ENCODE measurements at places on chromosomes 13 and 19.

- no peak for DNase-seq
Measured at GRCh38 chr13:99875391-99875790, 96.2 kb downstream of the ZIC5 start.

- DNase-seq, result no peak
Measured at GRCh38 chr13:101746513-101746912, 294.0 kb downstream of the ITGBL1 start.

GRCh38 chr13:85243831-85244230, 555.4 kb downstream of the SLITRK6 start:
- no peak for DNase-seq

DNA sequence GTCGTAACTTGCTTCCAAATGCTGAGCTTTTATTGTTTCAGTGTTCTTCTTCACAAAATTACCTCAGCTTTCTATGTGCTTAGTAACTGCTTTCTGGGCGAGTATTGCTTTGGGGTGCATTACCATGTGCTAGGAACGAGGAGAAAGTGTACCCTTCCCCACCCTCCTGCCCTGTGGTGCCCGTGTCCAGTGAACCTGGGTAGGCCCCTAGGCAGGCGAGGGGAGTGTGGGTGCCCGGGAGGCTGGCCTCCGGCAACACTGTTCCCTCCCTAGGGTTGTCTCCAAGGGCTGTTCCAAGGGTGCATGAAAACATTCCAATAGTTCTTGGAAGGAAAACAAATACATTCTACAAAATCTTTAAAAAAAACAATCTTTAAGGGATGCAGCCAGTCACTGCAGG, 216.5 kb upstream of the SOX1 start:
- DNase-seq, result no peak

GRCh38 chr13:84082462-84082861, 200.2 kb upstream of the SLITRK1 start:
- DNase-seq, result no peak

DNA sequence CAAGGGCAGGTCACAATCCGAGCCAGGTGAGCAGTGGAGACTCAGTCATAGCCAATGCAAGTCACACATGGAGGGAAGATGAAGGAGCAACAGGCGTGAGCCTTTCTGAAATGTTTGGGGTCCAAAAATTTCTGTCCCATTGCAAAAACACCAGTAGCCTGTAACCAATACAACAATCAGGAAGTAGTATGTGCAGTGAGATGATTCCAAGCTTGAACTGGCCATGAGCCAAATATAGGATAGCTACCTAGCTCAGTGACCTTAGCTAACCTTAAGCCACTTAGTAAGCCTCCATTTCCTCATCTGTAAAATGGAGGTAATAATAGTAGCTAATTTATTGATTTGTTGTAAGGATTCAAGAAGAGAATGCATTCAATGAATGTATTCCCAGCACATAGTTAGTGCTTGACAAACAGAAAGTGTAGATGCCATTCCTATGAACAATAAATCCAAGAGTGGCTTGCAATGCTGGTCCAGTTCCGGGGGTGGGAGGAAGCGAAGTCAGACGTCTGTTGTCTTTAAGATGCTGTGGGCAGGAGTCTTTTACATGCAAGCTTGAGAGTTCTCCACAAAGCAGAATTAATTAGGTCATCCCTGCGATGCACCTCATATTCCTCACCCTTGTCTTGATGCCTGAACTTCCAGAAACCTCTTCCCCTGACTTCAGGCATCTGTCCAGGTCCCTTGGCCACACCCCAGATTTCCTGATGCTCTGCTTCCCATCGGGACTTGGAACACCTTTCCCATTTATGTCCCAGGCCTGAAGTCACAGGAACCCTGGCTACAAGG, 195.7 kb upstream of the UBL3 start:
- no peak for DNase-seq

- no peak for DNase-seq
Measured at GRCh38 chr13:104011505-104012241, 945.5 kb upstream of the SLC10A2 start.

GRCh38 chr13:98504029-98504351, 72.9 kb downstream of the STK24 start:
- no peak for DNase-seq

- no peak for DNase-seq
Measured at GRCh38 chr13:104740641-104741222, 1674.5 kb upstream of the SLC10A2 start.

DNA sequence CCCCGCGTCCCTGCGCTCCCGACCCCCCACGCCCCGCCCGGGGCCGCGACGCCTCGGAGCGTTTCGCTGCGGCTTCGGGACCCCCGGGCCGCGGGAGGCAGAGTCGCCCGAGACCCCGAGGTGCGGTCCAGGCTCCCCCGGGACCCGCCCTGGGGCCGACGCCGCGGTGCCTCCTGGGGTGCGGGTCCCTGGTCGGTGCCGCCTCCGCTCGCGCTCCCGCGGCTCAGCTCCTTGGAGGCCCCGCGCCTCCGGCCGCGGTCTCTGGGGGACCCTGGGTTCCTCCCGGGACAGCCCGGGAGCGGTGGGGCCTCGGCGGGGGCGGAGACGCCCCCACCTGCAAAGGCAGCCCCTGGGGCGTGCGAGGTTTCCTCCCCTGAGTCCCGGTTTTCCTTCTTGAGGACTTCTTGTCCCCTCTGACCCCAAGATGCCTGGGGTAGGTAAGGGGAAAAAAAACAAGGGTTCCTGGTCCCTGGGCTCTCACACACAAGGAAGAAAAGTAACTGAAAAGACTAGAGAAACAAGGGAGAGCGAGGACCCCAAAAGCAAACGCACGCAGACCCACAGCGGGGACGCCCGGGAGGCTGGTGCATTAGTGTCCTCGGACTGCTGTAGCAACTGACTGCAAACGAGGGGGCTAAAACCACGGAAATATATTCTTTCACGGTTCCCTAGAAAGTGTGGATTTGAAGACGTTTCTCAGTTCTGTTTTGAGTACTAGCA, 740 bp downstream of the ZNF555 start:
- DNase-seq, result no peak

DNA sequence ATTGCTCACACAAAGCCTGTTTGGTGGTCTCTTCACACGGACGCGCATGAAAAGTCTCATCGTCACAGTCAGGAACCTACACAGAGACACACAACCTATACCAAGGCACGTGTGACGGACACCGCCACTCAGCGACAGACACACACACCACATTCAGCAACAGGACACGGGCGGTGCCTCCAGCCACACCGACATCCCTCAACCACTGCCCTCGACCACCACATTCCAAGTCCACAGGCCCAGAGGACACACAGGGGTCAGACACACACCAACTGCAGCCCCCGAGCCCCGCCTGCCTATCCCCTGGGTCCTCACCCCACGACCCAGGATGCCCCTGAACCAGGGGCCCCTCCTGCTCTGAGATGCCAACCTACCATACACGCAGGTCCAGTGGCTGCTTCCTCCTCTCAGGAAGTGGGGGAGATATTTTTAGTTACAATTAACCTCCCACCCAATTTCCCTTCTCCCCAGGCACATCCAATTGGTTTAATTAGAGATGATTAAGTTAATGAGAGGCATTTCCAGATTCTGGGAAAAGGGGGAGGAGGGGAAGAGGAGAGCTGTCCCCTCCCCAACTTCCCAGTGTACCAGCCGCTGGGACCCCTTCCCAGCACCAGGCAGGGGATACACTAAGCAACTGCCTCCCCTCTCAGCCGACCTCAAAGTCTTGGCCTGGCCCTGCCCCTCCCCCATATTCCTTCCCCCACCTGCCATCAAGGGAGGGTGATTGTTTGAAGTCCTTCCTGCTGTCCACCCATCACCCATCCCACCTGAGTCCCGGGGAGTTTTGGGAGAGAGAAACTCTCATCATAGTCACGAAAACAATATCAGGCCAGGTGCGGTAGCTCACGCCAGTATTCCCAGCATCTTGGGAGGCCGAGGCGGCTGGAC, 20.4 kb downstream of the MEIS3 start:
- no peak for DNase-seq

GRCh38 chr19:19031891-19032290, 1.4 kb downstream of the SUGP2 start:
- no peak for DNase-seq

DNA sequence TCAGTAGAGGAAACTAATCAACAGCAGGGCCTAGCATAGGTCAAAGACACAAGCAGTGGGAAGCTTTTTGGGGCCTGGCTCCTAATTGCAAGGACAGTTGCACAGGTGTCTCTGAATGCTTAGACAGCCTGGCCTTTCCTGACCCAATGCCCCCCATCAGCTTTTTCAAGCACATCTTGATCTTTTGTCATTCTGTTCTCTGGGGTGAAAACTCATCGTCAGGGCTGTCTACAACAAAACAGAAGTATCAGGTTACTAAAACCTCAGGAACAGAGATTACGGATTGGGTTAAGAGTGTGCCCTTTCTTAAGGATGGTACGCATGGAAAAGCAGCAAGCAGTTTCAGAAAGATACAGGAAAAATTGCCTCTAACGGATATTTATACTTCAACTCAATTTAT, 8.3 kb upstream of the ZNF254 start:
- no peak for DNase-seq

Data from GM20000 (cell line).